Dermis lymphatic vessel endothelial cell (primary cell): ENCODE measurements at places on chromosomes 7 and 10. TPM values are rescaled to one million over a fixed set of nuclear protein-coding genes. Genes with fewer than 3 reads are reported as not detected.

EIF3A gene
- 94.1 and 124 TPM in 2 replicates for total RNA-seq

NRF1 gene
- total RNA-seq: 13.3 and 15.0 TPM in 2 replicates

ZC3HAV1 gene
- 36.8 and 39.3 TPM in 2 replicates for total RNA-seq

RAMP3 gene
- 136 and 467 TPM in 2 replicates for total RNA-seq

MLXIPL gene
- not detected in 2 replicates for total RNA-seq

WEE2 gene
- total RNA-seq: under 0.01 and 0.11 TPM in 2 replicates

PKD2L1 gene
- total RNA-seq: not detected in 2 replicates

SKIDA1 gene
- 4.0 and 5.4 TPM in 2 replicates for total RNA-seq

WDFY4 gene
- 0.11 TPM in 1 of 2 replicates, not detected in the other for total RNA-seq

PARD3 gene
- total RNA-seq: 38.9 and 44.1 TPM in 2 replicates

ACBD7 gene
- 0.52 and 0.76 TPM in 2 replicates for total RNA-seq
